ENCODE measurements at places on chromosomes 5 and 9. TPM values are rescaled to one million over a fixed set of nuclear protein-coding genes. Genes with fewer than 3 reads are reported as not detected.

DNA sequence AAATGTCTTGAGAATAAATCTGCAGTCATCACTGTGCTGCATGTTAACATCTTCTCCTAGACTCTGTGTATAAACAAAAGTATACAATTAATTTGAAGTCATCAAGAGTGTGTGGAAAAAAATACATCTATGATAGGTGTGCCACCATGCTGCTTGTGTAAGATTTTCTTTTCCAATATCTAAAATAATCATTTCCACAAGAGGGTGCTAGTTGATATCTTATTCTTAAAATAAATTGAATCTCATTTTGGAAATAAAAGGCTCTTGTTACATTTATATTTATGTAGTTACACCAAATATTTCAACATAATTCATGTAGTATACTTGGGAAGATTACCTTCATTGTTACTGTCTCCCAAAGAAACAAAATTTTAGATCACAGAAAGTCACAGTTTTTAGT, 14.1 kb upstream of the MOCS2 start:
- H3K27ac ChIP-seq: no peak overlapping the region
- H3K4me1 ChIP-seq: no peaks in the 10 kb centered on the region
- no peak overlapping the region for H3K4me3 ChIP-seq
- H3K36me3 ChIP-seq: no peaks in the 10 kb centered on the region
- no peak for DNase-seq

DNA sequence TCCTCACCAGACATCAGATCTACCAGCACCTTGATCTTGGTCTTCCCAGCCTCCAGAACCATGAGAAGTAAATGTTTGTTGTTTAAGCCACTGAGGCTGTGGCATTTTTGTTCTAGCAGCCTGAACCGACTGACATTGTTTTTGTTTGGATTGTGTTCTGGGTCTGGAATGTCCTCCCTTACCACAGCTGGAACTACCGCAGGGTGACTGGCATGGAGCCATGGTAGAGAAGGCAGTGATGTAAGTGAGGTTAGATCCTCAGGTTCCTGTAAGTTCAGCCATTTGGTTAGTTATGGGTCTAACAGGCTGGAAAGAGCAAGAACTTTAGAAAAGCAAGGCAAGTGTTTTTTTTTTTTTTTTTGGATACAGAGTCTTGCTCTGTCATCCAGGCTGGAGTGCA, 209.3 kb downstream of the DAB2IP start:
- peaks cover 12% of the 10 kb centered on the region for H3K4me1 ChIP-seq
- DNase-seq: no peak
- H3K27me3 ChIP-seq: peaks cover 5% of the 10 kb centered on the region

IL5 gene
- not detected for total RNA-seq

SOX30 gene
- not detected for total RNA-seq

ARL14EPL gene
- not detected for total RNA-seq
